ENCODE measurements at places on chromosomes 5 and 9. TPM values are rescaled to one million over a fixed set of nuclear protein-coding genes. Genes with fewer than 3 reads are reported as not detected.
A peak's percentile ranks its signal among the peaks of the same experiment; 100 is the strongest.

The ZNF622 gene
- total RNA-seq = 42.2 TPM

The VLDLR gene
- 19.1 TPM for total RNA-seq

The DAB2 gene
- total RNA-seq = 2.3 TPM

The PTBP3 gene
- 93.1 TPM for total RNA-seq

The TMOD1 gene
- 0.72 TPM for total RNA-seq

The TAF11L5 gene
- total RNA-seq = not detected

The KCNV2 gene
- not detected for total RNA-seq

The C9orf50 gene
- total RNA-seq = not detected

The DBH gene
- total RNA-seq = not detected

The FAM153A gene
- 1.2 TPM for total RNA-seq

The CDX1 gene
- total RNA-seq = 0.22 TPM

The LPCAT1 gene
- total RNA-seq = 231 TPM

The ENG gene
- total RNA-seq = 1.8 TPM

The SOHLH1 gene
- total RNA-seq = not detected

The SLC30A5 gene
- total RNA-seq = 33.7 TPM

The NMUR2 gene
- not detected for total RNA-seq

The ZNF346 gene
- 22.7 TPM for total RNA-seq

The FGD3 gene
- total RNA-seq = 1.8 TPM

GRCh38 chr5:82624062-82624461 is 345.9 kb upstream of the RPS23 start:
- DNase-seq = no peak

DNA sequence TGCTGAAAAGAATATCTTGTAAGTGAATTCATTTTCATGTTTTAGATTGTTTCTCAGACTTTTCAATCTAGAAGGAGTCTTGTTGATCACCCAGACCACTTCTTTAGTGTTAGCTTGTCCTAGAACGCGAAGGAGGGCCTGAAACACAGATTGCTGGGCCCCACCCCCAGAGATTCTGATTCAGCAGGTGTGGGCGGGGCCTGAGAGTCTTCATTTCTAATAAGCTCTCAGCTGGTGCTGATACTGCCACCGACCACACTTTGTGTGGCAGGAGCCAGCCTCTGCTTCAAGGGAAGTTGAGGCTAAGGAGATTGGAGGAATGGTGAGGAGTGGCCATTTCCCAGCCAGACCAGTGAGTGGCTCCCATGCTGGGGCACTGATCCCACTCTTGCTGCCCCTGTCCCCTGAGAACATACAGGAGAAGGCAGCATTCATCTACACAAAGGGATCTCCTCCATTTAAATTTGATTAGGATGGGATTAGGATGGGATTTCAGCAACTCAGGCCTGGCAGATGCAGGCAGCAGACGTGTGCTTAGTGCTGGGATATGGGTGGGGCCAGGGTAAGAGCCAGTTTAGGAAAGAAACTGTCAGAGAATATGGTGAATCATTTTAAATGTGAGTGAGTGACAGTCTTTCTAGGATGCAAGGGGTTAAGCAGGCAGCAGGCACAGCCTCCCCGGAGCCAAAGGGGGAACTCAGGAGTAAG is 35.9 kb downstream of the ZNF618 start:
- DNase-seq = no peak

GRCh38 chr5:57841676-57842363 is 359.2 kb upstream of the ACTBL2 start:
- peak; percentile 80 for DNase-seq

- no peak for DNase-seq
These were observed 9.4 kb downstream of the LCN12 start for GRCh38 chr9:136961279-136962065.

GRCh38 chr5:140181002-140181483 is 6.1 kb downstream of the CYSTM1 start:
- DNase-seq = no peak

DNA sequence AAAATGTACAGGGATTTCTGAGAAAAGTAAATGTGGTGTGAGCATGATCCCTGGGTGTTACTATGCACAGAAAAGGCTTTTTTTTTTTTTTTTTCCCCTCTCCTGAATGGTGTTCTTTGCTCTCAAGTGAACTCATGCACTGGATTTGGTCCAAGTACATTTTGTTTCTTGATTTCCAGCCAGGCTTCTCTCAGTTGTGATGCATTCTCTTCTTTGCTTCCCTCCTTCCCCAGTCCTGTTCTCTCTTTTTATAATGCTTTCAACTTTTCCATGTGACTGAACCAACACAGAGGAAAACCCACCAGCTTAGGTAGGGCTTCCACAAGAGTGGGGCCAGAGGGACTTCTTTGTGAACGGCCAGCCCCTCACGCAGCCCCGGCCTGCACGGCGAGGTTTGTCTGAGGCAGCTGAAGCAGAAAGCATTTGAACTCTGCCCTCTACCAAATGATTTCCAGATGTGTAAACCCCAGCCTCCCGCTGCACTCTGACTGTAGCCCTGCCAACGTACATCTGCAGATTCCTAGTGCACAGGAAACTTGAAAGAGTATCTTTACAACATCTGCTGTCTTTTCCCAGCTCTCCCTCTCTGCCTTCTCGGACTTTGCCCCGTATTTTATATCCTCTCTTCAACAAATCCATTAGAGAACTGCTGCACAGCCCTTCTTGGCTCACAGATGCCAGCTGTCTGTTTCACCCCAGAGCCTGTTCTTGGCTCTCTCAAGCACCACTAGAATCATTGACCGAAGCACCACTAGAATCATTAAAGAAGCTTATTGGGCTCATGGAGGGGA is 71.8 kb upstream of the CD180 start:
- no peak for DNase-seq

- no peak for DNase-seq
These were observed 84.7 kb upstream of the SLCO6A1 start for GRCh38 chr5:102583276-102584124.

DNA sequence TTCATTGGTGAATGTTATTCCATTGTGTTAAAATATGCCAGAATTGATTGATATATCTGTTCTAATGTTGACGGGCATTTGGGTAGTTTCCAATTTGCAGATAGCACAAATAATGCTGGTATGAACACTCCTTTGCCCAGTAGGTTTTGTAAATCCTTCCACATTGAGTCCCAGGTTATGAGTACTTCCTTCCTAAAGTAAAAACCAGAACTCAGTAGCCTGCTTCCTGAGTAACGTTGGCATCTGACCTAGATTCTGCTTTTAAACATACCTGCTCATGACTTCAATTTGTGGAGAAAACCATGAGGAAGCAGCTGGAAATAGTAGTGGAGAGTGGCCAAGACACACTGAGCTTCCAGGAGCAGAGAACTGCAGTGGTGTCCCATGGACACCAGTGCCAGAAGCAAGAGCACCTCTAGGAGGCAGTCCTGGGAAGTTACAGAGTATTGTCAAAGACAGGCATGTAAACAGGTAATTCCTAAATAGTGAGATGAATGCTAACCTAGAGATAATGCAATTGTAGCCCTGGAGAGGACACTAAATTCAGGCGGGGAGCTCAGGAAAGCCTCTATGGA is 24.3 kb upstream of the RASGRF2 start:
- peak; percentile 62 for DNase-seq

DNA sequence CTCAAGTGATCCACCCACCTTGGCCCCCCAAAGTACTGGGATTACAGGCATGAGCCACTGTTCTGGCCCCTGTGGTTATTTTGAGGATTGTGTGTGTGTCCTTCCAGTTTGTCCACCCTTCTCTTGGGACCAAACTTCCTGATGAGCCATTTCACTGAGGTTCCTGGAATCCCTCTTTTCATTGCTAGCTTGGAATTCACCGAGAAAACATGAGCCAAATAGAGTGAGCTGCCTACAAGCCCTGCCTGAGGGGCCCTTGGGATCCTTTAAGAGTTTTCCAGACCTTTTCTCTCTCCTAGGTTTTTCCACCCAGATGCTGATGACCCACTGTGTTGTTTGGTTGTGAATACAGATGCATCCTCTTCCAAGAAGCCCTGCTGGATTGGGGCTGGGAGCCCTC is 13.2 kb upstream of the KIF12 start:
- no peak for DNase-seq

- DNase-seq = peak; percentile 10
These were observed 22.6 kb downstream of the CLPTM1L start for GRCh38 chr5:1322036-1322900.

GRCh38 chr9:28774433-28775235 is 1201.4 kb upstream of the C9orf72 start:
- no peak for DNase-seq

GRCh38 chr9:127128341-127129072 is 6.1 kb upstream of the ANGPTL2 start:
- no peak for DNase-seq

DNA sequence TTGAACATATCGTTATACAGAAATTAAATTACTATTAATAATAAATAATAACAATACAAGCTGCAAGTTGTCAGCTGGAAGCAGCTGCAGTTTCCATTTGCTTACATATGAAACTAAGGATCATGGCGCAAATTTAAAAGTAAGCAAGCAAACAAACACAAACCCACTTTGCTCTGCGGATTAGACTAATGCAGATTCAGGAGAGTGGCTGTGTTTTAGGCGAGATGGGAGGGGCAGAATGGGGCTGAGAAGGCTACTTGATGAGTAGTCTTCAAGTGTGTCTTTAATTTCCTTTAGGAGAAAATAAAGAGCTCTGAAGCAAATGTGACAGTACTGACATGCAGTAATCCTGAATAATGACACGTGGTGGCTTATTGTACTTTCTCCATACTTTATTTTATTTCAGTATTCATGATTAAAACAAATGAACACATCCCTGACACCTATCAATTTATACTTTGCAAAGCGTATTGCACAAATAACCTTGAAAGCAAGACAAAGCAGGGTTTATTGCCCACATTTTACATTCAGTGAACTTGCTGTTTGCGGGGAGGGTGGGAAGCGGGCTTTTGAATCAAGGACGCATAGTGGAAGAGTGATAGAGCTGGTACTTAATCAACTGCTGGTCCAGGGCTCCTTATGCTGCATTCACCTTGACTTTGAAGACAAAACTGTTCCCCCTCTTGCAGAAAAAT is 221.4 kb upstream of the TRIM32 start:
- no peak for DNase-seq

- no peak for DNase-seq
These were observed 39.1 kb downstream of the OXCT1 start for GRCh38 chr5:41831155-41831554.

GRCh38 chr9:37555786-37556185 is 20.4 kb downstream of the FBXO10 start:
- no peak for DNase-seq
